ENCODE measurements at places on chromosomes 1 and 21.

- DNase-seq, result no peak
Observed at GRCh38 chr1:62247391-62248168, 52.9 kb downstream of the L1TD1 start.

DNA sequence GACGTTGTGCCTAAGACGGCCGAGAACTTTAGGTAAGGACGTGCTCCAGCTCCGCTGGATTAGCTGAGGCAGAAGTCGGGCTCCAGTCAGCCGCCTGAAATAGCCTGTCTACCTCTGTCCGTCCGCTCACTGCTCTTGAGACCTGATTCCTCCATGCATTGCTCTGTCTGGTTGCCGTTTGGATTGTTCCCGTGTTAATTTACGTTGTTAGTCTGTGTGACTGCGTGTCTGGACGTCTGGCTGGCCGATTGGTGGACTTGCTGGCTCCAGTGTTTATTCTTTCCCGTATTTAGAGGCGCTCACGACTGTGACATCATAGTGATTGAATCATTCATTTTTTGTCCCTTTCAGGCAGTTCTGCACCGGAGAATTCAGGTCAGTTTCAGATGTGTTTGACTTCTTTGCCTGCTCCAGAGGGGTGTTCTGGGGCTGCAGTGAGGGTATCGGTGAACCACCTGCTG, 684 bp downstream of the PPIH start:
- DNase-seq, result no peak

DNA sequence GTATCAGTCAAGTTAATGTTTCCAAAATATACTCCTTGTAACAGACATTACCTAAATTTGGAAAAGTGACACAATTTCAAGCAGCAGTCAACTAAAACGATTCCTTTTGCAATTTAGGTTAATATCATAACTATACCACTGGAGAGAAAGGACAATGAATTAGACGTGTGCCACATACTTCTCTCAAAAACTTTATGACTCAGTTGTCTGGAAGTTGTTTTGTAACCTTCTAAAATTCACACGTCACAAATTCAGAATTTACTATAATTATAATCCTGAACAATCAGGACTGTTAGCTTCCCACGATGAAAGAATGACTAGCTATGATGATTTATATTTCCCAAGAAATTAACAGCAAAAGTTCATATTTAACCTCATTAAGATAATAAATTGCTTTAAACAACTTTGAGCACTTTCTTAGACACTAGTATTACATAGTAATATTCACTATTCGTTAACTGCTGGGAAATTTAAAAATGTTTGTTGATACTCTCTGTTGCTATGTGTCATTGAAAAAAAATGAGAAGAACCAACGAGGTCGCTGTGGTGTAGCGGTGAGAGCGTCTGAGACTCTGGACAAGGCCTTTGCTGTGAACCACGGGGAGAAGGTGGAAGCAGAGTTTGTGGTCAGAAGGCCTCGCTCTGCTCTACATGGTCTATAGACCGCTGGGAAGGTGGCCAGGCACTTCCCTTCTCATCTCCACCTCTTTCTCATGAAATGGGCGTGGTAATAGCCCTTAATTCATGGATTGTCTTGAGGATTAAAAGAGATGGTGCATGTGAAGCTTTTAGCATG, 27.9 kb upstream of the BATF3 start:
- no peak for DNase-seq

GRCh38 chr1:84540759-84541158, 33.5 kb downstream of the CTBS start:
- DNase-seq, result no peak

DNA sequence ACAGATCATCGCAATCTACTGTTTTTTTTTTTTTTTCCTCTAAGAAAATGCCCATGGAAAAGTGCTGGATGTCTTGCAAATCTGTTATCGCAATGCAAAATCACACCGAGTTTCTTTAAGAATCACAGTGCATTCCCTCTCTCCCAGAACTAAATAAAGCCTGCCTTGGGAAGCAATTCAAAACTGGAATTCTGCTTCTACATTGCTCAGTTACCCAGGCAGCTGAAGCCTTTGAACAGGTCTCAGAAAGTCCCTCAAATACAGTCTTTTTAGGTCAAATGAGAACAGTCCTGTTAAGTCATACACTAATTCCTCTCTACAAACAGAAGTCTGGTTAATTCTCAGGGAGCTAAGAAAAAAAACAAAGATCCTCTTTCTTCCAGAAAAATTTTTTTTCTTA, 46.3 kb downstream of the SLC30A10 start:
- DNase-seq, result no peak

DNA sequence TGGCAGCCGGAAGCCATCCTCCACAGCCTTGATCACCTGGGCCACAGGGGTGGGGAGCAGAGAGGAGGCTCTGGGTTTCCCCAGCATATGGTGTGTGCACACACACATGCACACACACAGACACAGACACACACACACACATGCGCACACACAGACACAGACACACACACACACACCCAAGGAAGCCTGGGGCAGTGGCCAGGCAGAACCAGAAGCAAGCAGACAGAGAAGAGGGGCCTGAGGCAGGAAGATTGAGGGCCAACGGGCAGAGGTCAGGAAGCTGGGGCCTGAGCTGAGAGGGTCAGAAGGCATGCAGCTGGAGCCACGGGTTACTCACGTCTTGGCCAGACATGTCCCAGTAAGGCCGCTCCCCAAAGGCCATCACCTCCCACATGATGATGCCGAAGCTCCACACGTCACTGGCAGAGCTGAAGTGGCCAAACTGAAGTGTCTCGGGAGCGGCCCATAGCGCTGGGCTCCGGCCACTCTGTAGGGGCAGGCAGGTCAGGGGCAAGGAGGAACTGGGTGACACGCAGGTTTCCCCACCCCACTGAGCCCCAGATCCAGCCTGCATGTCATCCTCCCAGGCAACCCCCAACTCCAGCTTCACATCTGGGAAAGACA, 27.4 kb downstream of the CDCA8 start:
- DNase-seq, result no peak

DNA sequence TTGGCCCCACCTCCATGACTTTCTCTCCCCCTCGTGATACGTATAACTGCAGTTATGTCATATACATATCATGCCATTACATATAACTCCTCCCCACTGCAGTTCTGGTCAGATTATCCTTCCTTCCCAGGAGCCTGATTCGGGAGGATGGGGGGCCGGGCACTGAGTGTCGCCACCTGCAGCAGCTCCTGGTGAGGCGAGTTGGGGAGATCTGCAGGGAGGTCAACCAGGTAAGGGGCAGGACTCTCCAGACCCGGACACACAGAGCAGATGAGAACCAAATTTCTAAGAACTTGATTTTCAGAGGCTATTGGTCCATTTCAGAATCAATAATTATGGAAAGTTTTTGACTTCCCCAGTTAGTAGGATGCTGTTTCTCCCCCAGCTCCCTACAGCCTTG, 19.5 kb downstream of the HYI start:
- DNase-seq, result no peak

- peak; percentile 13 for DNase-seq
Observed at GRCh38 chr1:2523191-2523890, 3.1 kb downstream of the PANK4 start.

GRCh38 chr1:72066431-72066830, 215.9 kb downstream of the NEGR1 start:
- DNase-seq, result no peak

DNA sequence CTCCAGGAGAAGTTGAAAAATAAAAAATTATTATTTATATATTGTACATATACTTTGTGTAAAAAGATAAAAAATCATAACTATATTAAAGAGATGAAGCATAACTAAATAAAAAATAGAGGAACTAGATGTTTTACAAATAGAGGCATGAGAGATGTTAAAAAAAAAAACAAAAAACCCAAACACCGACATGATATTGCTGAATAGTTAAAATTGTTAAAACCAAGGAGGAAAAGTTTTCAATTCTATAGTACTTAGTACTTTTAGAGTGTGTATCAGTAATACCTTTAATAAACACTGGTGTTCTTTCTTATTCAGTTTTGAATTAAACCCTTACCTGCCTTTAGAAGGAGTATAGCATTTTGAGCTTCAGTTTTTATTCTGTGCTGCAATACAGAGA, 32.1 kb downstream of the BACH1 start:
- DNase-seq, result no peak

DNA sequence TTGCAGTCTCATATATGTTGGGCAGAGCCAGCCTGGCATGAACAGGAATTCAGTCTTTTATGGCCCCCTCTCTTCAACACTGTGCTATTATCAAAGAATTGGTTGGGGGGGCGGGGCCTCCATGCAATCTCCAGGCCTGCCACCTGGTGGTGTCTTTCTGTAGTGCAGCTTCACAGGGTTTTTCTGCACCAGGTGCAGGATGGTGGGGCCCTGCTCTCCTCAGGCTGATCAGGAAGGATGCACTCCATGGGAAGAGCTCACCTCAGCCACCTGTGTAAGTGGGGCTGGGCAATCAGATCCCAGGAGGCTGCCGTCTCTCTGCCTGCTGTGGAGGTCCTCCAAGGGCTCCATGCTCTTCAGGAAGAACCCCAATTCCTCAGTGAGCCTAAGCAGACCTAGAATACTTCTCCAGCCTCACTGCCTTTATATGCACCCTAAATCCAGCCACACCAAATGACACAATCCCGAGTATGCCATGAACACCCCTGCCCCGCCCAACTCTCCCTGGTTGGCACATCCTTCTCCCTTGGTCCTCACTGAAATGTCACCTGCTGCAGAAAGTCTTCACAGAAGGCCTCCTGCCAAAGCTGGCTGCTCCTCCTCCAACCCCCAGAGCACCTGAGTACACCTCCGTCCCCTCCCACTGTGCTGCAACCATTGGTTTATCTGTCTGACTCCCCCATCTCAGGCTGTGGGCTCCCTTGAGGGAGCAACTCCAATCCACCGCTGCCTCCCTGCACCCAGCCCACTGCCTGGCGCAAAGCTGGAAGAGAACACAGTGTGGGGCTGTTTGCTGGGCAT, 16.5 kb downstream of the STK40 start:
- peak; percentile 79 for DNase-seq

GRCh38 chr1:186623551-186623950, 56.7 kb downstream of the PTGS2 start:
- no peak for DNase-seq

GRCh38 chr1:42922687-42923366, 35.8 kb downstream of the SLC2A1 start:
- DNase-seq, result no peak

GRCh38 chr1:25856856-25857255, 2.4 kb downstream of the AUNIP start:
- no peak for DNase-seq

Measured in T-cell (primary cell).